Epithelial cell of prostate (primary cell): ENCODE measurements at places on chromosomes 12 and 14.

GRCh38 chr14:98906123-98906995, 365.6 kb downstream of the BCL11B start:
- peak; percentile 63 for DNase-seq

GRCh38 chr14:73223049-73223448, 14.3 kb upstream of the PAPLN start:
- no peak for DNase-seq

DNA sequence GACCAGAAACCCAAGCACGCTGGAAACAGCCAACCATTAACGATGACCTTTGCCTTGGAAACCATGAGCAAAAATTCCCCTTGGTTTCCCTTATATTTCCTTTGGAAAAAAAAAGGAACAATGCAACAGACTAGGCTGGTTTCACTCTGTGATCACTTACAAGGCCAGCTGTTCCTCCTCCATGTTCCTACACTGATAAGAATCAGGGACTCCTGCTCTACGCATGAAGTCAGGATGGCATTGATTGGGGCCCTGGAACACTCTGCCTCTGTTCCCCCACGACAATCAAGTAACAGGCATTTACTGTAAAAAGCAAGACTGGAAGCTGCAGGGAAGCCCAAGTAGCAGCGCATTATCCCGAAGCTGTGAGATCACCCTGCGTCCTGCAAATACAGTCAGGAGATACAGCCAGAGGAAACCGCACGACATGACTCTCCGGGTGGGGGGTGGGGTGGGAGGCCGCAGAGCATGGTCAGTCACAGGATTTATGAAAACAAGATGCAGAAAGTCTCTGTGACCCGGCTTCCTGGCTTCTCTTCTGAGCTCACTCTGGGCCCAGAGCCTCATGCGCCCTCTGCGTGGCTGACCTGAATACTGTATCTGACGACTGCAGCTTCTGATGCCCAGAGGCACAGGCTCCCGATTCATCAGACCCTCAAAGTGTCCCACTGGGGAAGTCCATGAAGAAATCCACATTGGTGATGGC, 31.1 kb downstream of the SSH1 start:
- DNase-seq = no peak

DNA sequence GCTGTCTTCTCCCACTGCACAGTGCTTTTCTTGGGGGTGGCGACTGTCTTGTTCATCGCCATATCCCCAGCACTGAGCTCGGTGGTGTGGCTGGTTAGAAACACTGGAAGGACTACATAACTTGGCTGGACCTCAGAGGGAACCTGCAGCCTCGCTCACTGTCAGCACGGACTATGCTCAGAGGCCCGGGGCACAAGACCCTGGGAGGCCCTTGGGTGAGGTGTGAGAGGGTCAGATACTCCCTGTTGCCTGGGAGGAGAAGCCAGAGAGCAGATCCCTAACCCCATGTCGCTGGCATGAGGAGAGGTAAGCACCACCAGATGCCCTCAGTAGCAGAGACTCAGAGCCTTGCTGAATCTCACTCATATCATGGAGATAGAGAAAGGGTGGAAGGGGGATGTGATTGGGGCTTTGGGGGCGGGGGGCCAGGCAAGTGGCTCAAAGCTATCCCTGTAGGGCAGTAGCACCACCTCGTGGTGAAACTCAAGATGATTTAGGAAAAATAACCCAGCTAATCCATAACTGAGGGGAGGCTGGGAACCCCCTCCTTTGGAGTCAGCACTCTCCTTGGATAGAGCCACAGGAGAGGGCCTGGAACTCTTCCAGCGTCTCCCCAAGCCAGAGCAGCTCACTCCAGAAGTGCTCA, 18.7 kb upstream of the HDAC7 start:
- no peak for DNase-seq

- no peak for DNase-seq
Observed at GRCh38 chr12:67758119-67758518, 109.6 kb downstream of the DYRK2 start.

GRCh38 chr12:27686147-27686546, 10.1 kb upstream of the REP15 start:
- DNase-seq = no peak

- no peak for DNase-seq
Observed at GRCh38 chr12:96117460-96117859, 76.7 kb upstream of the ELK3 start.

GRCh38 chr12:115249671-115250278, 565.8 kb upstream of the TBX3 start:
- no peak for DNase-seq

- DNase-seq = no peak
Observed at GRCh38 chr12:11815397-11815796, 165.9 kb downstream of the ETV6 start.

DNA sequence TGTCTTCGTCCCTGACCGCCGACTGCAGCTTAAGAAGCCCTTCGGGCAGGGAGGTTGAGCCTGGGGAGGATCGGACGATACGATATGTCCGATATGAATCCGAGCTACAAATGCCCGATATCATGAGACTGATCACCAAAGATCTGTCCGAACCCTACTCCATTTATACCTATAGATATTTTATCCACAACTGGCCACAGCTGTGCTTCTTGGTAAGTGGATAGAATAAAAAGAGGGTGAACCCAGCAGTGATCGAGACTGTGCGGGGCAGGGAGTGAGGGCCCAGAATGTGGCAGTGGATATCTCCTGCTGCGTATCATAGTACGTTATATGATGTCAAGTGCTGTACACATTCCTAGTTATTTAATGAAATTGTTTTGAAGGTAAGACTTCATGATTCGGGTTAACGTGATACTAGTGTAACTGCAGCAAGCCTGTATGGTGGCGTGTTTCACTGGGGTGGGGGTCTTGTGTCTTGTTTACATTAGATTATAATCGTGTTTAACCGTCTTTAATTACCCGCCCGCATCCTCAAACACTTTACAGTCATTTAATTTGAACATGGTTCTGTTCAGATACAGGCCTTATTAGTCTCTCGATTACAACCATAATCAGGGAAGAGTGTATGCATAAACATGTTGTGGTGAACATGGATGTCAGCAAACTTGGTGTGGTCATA, 1.3 kb downstream of the NAA30 start:
- DNase-seq = no peak

GRCh38 chr14:33352821-33353220, 414.1 kb downstream of the NPAS3 start:
- DNase-seq = no peak

- DNase-seq = no peak
Observed at GRCh38 chr12:53586745-53587144, 39.4 kb downstream of the ATF7 start.

GRCh38 chr12:107818984-107819383, 44.5 kb downstream of the ASCL4 start:
- no peak for DNase-seq

DNA sequence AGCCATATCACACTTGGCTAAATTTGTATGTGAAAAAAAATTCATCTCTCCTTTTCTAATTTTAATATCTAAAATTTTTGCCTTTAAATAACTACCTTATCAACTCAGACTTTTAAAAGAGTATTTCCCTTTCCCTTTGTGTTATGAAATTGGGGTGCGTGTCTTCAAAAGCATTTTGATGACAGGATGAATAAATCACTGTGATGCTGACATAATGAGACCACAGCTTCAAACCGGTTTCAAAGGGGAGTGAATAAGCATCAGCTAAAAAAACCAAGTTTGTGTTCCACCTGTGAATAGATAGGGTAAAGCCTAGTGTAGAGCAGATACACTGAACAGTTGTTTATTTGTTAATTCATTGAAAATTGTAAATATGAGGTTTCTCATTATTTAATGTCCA, 85.0 kb downstream of the LGR5 start:
- no peak for DNase-seq

DNA sequence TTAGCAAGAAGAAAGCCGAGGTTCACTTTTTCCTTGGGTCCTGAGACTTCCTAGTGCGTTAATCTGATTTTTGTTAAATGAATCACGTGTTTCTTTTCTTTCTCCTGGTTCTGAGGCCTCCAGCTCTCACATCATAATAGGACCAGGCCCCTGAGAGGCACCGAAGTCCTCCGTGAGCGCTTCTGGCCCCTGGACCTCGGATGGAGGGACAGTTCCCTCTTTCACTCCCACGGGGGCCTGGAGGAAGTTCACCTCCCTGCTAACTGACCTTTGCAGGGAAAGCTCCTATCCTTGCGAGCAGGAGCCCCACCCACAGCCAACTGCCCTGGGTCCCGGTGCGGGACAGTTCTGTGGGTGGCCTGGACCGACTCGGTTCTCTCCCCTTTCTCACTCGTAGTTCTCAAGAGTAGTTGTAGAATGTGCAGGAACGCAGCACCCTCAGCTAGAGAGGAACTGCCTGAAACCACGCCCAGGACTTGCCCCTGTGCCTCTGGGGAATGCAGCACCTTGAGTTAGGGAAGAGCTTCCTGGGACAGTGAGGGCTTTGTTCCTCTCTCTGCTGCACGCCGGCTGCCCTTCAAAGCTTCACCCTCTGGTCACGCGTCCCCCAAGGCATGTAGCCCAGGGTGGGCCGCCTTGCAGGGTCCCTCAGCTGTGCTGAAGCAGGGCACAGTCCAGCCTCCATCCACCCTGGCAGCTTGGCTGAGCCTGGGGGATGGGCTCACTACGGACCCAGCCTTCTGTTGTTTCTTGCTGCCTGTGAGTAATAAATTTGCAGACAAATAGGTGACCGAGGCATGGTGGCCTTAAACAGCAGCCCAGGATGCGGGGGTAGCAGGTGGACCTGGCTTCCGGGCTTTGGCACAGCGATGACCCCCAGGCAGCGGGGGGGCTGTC, 264.6 kb downstream of the ADGRD1 start:
- no peak for DNase-seq

DNA sequence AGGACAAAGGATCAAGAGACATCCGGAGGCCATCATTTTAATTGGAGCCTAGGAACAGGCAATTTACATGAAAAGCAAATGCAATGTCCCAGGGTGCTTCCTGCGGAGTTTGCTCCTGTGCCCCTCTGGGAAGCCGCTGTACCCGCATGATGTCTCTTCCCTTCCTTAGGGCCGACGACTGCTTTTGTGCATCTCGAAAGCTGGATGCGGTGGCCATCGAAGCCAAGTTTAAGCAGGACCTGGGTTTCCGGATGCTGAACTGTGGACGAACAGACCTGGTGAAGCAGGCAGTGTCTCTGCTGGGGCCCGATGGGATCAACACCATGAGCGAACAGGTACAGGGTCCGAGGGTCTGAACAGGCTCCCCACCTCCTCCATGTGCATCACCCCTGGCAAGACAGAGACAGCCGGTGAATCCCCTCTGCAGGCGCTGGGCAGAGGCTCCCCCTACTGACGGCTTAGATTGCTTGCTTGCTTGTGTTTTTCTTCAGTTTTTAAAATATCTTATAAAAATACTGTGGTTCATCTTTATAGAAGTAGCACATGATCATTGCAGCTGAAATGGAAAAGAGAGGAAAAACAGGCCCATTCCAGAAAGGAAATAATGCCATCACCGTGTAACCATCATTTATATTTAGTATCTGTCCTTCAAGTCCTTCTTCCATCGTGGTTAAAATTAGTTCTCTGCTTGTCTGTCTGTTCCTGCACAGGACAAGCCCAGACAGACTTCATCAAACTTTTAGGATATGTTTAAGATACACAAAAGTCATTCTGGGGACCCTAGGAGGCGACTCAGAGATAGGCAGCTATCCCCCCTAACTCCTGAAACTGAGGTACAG, 75.4 kb upstream of the PWP1 start:
- no peak for DNase-seq

DNA sequence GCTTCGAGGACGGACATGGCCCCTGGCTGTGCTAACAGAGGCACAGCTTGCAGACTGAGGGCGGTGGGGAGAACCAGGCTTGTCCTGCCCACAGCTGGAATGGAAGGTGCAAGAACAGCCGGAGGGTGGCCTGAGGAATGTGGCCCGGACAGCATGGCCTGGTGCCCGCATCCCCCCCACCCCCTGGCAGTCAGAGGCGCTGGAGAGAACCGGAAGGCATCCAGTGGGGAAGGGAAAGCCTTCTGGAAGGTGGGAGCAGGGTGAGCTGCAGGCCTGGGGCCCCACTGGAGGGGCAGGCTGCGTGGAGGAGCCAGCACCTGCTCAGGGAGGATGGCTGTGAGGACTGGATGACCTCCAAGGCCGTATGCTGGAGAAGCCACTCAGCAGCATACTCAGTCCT, 8.1 kb upstream of the CYP46A1 start:
- no peak for DNase-seq
